CD8-positive, alpha-beta memory T cell (primary cell): ENCODE measurements at places on chromosomes 1 and 21. TPM values are rescaled to one million over a fixed set of nuclear protein-coding genes. Genes with fewer than 3 reads are reported as not detected.

The MNDA gene
- polyA plus RNA-seq = 0.59 TPM

The RAB3B gene
- 0.01 TPM for polyA plus RNA-seq

The ADORA3 gene
- polyA plus RNA-seq = not detected

DNA sequence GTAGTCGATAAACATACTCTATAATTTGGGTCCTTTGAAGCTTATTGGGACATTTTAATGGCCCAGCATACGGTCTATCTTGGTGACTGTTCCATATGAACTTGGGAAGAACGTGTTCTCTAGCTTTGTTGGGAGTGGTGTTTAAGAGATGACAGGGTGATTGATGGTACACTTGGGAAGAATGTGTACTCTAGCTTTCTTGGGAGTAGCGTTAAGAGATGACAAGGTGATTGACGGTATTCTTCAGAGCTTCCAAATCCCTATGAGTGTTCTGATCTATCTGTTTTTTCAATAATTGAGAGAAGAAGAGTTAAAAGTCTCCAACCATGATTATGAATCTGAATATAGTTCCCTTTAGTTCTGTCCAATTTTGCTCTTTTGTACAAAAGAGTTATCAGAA, 9.4 kb downstream of the NPHP4 start:
- DNase-seq = no peak

DNA sequence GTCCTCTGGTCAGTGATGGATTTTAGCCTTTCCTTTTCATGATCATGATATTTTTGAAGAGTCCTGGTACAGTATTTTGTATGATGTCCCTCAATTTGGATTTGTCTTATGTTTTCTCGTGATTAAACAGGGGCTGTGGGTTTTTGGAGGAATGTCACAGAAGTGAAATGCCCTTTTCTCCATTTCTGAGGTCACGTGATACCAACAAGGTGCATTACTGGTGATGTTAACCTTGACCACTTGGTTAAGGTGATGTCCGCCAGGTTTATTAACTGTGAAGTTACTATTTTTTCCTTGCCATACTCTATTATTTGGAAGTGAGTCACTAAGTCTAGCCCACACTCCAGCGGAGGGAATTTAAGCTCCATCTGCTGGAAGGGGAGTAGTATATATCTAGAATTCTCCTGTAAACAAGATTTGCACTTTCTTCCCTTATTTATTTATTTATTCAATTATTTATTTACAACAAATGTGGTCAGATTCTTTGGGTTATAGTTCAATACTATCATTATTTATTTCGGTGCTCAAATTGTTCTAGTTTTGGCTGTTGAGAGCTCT, 123.4 kb downstream of the HIVEP3 start:
- DNase-seq = no peak

- DNase-seq = no peak
These were observed 204.6 kb downstream of the LTN1 start for GRCh38 chr21:28788030-28788429.

GRCh38 chr1:164559342-164560051, 513 bp downstream of the PBX1 start:
- no peak for DNase-seq

- no peak for DNase-seq
These were observed 215.8 kb downstream of the FGGY start for GRCh38 chr1:59512702-59513101.

DNA sequence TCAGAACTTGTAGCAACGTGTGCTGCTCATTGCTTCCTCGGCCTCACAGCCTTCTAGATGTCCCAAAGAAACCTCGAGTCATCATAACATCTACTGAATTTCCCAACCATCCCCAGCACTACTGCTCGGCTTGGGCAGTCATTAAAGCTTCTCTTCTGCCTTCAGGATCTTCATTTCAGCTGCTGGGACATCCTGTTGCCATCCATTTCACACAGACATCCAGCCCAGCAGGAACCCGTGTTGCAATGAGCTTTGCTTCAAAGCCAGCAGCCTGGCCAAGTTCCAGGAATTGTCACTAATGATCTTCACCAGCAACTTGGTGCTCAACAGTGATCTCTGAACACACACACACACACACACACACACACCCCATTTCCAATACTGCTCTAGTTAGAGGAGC, 18.5 kb downstream of the WLS start:
- no peak for DNase-seq

DNA sequence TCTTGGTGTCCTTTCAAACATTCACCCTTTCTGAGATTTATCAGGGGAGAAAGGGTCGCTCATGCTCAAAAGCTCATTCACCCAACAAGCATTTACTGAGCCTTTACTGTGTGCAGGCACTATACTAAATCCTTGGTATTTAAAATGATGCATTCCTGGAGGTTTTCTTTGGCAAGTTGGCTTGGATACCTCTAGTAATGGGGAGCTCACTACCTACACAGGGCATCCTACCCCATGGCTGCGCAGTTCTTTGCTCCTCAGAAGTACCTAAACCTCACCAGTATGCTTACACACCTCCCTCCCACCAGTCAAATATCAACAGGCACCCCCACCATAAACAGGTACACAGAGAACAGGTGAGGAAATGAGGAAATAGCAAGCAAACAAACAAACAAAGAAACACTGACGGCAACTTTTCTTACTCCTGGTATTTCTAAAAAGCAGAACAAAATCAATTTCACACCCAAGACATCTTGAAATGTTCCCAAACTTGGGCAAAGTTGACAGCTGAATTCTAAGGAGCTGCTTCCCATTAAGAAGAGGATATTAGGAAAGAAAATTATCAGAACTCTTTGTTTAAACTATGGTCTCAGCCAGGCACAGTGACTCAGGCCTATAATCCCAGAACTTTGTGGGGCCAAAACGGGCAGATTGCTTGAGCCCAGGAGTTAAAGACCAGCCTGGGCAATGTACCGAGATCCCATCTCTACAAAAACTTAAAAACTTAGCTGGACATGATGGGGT, 104.8 kb downstream of the PSMG1 start:
- no peak for DNase-seq

- DNase-seq = no peak
These were observed 147.3 kb upstream of the VAMP3 start for GRCh38 chr1:7623842-7624241.

- DNase-seq = no peak
These were observed 86.5 kb upstream of the RGS1 start for GRCh38 chr1:192489047-192489446.

GRCh38 chr1:74571891-74572290, 59.5 kb upstream of the LRRC53 start:
- DNase-seq = no peak

GRCh38 chr1:229896861-229897260, 170.2 kb upstream of the GALNT2 start:
- no peak for DNase-seq

The SEC16B gene
- polyA plus RNA-seq = not detected

GRCh38 chr21:42654179-42654912, 925 bp downstream of the PDE9A start:
- DNase-seq = no peak

DNA sequence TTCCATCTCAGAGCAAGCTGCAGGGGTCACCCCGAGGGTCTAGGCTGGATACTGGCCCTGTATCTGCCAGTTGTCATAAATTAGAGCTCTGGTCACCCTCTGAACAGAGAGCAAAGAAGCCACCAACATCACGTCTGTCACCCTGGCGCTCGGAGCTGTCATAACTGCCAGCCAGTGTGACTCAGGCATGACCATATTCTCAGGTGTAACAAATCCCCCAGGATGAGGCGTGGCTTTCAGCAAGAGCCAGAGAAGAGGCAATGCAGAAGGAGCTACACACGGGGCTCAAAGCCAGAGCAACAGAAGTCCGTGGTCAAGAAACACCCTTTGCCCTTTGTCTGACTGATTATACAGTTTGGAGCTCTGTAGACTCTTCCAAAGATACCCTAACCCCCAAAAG, 40.0 kb downstream of the PRAMEF20 start:
- no peak for DNase-seq

The AUNIP gene
- not detected for polyA plus RNA-seq

The LMOD1 gene
- not detected for polyA plus RNA-seq

The CTBS gene
- polyA plus RNA-seq = 18.3 TPM

- peak; percentile 42 for DNase-seq
These were observed at the start of gene S100A11 for GRCh38 chr1:152036267-152037216. Gene S100A11 (minus strand): TSS chr1:152037004. CDS start chr1:152036915, 89 bp downstream.

DNA sequence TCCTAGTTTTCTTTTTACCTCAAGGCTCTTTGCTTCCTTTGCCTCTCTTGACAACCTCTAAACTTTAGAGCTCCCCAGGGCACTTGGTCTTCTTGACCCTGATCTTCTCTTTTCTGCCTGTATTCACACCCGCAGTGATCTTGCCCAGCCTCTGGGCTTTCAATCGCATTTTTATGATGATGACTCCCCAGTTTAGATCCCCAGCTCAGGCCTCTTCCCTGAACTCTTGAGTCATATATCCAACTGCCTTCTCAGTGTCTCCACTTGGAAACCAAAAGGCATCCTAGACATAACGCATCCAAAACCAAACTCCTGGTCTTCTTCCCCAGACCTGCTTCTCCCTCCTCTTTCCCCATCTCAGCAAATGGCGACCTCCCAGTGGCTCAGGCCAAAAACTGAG, 6.5 kb downstream of the STUM start:
- no peak for DNase-seq

The TRIM67 gene
- not detected for polyA plus RNA-seq

The G0S2 gene
- not detected for polyA plus RNA-seq

GRCh38 chr1:228276174-228276831, 68.5 kb downstream of the OBSCN start:
- DNase-seq = no peak

DNA sequence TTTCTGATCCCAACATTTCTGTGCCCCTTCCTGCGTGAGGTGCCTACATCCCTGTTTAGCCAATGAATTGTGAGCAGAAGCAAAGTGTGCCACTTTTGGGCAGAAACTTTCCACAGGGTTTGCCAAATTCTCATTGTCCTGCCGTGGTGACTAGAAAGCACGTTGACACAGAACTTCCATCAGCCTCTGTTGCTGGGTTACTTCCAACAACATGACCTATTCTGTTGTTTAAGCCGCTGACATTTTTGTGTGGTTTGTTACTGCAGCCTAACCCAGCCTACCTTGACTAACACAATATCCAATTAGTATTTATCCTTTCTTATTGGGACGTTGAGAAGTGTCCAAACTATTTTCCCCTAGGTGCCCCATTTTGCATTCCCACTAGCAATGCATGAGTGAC, 136.8 kb downstream of the URB2 start:
- no peak for DNase-seq

The MPL gene
- not detected for polyA plus RNA-seq

DNA sequence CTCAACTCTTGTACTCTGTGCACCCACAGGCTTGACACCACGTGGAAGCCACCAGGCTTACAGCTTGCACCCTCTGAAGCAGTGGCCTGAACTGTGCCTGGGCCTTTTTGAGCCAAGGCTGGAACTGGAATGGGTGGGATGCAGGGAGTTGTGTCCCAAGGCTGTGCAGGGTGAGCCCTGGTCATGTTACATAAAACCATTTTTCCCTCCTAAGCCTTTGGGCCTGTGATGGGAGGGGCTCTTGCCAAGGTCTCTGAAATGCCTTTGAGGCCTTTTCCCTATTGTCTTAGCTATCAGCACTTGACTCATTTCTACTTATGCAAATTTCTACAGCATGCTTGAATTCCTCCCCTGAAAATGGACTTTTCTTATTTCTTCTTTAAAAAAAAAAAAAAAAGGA, 14.1 kb downstream of the VN1R5 start:
- no peak for DNase-seq

DNA sequence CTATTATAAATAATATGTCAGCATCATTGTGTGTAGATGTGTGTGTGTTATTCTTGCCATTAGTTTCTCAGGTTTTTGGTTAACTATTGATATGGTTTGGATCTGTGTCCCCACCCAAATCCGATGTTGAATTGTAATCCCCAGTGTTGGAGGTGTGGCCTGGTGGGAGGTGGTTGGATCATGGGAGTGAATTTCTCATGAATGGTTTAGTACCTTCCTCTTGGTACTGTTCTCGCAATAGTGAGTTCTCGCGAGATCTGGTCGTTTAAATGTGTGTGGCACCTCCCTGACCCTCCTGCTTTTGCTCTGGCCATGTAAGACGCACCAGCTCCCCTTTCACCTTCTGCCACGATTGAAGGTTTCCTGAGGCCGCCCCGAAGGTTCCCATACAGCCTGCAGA, 9.6 kb upstream of the POFUT2 start:
- DNase-seq = no peak

- no peak for DNase-seq
These were observed 13.9 kb upstream of the PRELP start for GRCh38 chr1:203461717-203462116.

The KHDC4 gene
- polyA plus RNA-seq = 8.2 TPM

DNA sequence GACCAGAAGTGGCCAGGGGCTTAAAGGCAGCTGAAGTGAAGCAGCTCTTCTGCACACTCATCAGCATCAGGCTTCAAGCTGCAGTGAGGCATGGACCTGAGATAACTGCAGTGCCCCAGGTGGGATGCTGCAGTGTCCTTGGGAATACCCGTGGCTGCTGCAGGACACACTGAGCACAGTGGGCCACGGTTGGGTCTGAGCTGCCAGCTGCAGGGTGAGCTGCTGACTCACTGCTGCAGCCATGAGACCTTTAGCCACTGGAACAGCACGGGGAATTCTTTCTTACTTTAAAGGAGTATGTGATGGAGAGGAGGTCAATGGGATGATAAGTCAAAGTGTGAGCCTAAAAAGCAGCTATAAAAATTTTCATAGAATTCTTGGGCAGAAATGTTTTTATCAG, 102.1 kb downstream of the XCL2 start:
- no peak for DNase-seq

DNA sequence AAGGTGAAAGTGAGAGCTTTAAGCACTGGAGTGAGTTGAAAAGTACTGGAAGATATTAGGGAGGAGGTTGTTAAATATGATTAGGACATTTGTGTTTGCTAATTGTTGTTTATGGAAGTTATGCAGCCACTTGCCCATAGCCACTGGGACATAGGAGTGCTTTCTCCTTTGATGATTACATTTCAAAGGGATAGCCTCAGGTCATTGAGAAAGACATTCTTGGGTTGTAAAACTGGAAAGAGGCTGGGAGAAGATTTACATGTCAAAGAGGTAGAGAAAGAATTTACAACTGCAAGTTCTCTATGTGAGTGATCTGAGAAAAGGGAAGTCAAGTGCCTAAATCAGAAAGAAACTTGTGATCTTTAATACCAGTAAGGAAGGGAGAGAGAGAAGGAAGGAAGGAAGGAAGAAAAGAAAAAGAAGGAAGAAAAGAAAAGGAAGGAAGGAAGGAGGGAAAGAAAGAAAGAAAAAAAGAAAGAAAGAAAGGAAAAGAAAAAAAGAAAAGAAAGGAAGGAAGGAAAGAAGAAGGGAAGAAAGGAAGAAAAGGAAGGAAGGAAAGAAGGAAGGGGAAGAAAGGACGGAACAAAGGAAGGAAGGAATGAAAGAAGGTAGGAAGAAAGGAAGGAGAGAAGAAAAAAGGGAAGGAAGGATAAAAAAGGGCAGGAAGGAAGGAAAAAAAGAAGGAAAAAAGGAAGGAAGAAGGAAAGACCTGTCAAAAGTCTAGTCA, 284.6 kb upstream of the DPYD start:
- no peak for DNase-seq
